ENCODE measurements at places on chromosomes 16 and 17.
A peak's percentile ranks its signal among the peaks of the same experiment; 100 is the strongest.

DNA sequence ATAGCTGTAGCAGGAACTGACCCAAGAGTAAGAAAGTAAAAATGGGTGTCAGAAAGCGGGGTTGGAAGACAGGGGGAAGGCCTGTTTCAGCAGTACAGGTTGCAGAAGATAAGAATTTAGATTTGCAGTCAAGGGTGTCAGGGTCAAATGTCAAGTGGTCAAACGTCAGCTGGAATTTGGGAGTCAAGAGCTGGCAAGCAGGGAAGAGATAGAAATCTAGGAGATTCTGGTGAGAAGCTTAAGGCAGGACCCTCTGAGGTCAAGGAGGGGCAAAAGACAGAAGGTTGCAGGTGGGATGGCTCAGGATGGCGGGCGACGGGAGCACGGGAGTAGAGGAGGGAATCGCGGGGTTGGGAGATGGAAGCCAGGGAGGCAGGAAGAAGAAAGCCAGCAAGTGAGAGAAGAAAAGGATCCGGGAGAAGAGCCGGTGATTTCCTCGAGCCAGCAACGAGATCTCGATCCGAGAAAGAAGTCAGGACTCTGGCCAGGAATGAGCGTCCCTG, 335 bp downstream of the SLC25A35 start:
- no peak for DNase-seq

DNA sequence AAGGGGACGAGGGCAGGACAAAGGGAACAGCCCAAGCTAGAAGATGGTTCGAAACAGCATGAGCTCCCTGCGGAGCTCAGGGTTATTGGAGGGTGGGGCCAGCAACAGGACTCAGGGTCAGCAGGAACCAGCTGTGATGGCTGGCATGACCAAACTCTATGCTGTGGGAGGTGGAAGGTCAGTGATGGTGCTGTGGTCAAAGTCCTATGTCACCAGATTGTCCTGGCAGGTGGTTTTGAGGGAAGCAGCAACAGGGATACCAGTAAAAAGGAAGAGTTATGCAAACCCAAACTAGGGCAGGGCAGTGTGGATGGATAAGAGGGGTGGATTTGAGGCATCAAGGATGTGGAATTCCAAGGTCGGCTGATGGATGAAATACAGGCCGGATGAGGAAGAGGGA, 32.4 kb downstream of the CACNG4 start:
- DNase-seq = no peak

DNA sequence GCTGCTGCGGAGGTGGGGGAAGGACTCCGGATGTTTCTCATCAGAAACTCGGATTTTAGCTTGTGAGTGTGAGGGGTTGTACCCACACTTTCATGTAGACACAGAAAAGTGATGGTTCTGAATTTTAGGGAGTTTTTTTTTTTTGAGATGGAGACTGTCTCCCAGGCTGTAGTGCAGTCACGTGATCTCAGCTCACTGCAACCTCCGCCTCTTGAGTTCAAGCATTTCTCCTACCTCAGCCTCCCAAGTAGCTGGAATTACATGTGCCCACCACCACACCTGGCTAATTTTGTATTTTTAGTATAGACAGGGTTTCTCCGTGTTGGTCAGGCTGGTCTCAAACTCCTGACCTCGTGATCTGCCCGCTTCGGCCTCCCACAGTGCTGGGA, 22.4 kb upstream of the GNG13 start:
- no peak for DNase-seq

DNA sequence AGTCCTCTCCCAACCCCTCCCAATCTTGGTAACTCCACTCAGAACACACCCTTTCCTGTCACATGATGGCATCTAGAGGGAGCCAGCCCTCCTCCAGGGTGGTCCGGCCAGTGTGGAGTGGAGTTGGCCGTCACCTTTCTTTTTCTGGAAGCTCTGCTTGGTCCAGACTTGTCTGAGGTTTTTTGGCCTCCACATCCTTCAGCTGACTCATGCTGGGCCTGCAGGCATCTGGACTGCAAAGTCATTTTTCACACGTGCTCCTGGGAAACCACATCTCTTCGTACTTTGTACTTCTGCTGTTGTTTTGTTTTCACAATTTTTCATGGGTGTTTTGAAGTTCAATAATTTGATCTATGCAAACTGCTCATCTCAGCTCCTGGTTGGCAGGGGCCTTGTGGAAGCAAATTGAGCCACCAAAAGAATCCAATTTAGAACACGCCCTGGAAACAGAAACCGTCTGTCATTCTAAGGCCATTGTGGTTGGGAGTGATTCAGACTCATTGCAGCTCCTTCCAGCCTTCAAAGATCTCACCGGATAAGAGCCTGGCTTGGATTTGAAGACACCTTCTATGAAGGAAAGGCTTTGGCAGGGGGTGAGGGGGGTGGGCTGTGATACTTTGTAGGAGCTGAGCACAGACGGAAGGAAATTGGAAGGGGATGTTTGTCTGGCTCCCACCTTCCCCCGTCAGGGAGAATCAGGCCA, 42.4 kb upstream of the NF1 start:
- peak; percentile 81 for DNase-seq

GRCh38 chr16:25256695-25257469, 763 bp downstream of the ZKSCAN2 start:
- DNase-seq = no peak

DNA sequence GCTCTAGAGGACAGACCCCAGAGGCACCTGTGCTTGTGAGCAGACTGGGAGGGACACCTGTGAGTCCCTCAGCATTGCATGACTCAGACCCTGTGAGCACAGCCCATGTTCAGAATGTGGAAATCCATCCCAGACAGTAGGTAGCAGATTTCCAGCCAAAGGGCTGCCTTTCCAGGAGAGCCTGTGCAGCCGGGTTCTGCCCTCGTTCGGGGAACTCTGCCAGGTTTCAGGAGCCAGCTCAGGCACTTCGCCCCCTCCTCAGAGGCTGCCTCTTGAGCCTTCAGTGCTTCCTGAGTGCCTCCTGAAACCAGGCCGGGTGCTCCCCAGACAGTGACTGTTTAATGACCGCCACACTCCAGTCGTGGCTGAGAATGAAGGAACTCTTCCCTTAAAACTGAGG, 23.3 kb upstream of the SDR42E2 start:
- DNase-seq = no peak

- DNase-seq = no peak
Measured at GRCh38 chr17:60902399-60902798, 224.7 kb downstream of the BCAS3 start.

- DNase-seq = no peak
Measured at GRCh38 chr17:5096731-5097100, 15.0 kb downstream of the ZNF232 start.

DNA sequence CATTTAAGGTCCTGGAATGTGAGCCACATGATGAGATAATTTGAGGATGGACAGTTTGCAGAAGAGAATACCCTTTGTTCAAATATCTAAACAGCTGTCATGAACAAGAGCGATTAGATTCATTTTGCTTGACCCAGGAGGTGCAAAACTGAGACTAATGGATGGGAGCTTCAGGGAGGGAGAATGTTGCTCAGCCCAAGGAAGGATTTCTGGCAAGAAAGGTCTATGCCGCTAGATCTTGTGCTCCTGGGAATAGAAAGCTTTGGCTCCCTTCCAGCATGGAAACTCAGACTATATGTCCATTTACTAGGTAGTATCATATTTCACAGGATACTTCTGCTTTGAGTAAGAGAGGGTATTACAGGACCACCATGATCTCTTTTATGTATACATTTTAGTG, 14.8 kb upstream of the CDH11 start:
- no peak for DNase-seq

DNA sequence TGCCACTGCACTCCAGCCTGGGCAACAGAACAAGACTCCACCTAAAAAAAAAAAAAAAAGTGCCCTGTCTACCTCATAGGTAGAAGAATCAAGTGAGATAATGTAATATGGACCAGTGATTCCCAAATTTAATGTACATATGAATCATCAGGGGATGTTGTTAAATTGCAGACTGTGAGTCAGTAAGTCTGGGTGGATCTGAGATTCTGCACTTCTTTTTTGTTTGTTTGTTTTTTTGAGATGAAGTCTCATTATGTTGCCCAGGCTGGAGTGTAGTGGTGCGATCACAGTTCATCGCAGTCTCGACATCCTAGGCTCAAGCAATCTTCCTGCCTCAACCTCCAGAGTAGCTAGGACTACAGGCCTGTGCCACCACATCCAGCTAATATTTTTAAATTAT, 31.6 kb downstream of the HOXB1 start:
- DNase-seq = peak; percentile 62

GRCh38 chr17:65772989-65773388, 211.5 kb upstream of the AXIN2 start:
- no peak for DNase-seq

- DNase-seq = no peak
Measured at GRCh38 chr17:49342575-49342936, 19.5 kb downstream of the ZNF652 start.

DNA sequence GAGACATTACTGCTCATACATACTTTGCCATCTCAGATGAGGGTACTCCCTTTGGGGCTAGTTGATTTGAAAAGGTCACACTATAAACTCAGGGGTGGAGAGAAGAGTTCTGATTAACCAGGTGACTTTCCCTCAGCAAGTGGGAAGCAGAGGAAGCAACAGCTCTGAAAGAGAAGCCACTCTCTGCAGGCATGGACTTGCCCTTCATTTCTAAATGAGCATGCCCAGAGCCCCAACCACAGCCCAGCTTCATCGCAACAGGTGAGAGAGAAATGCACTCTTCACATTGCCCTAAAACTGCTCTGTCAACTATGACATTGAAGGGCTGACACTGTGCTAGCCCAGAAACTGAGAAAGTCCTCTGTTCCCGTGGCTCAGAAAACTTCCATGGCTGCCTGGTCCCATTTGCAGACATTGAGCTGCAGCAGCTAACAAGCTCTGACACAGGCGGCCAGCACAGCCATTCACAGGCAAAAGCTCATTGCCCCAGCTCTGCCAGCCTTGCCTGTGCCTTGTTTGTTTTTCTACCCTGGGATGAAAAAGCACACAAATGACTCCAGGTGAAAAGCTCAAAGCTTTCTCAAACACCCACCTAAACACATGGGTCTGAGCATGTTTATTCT, 419.8 kb upstream of the DYNLRB2 start:
- DNase-seq = no peak

- no peak for DNase-seq
Measured at GRCh38 chr17:12865769-12866168, 76.5 kb downstream of the ARHGAP44 start.

- DNase-seq = no peak
Measured at GRCh38 chr16:16126896-16127295, 96.4 kb downstream of the ABCC6 start.

GRCh38 chr17:59327981-59328290, 3.5 kb upstream of the YPEL2 start:
- DNase-seq = no peak

DNA sequence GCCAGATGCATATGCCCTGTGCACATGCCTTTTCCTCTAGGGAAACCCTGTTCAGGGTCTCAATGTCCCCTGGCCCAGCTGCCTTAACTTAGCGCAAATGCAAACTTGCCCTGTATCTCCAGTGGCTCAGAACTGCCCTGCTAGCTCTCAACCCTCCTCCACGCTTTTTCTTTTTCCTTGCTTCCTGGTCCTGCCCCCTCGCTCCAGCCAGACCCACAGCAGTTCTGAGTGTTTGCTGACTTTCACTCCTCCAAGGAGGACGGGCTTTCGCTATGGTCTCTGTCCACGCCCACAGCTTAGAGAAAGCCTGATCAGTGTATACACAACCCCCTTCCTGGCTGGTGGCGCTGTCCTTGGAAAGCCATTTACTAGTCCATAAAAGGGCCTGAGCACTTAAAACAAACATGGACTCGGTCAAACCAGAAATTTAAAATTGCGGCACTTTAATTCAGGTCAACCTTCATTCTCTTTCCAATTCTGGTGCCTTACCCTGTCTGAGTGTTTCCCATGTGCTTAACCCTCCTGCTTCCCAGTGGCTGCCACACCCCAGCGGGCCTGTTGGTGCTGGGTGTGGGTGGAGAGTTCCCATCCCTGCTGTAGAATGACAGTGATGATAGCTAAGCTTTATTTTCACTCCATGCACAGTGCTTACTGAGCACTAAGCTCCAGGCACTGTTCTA, 15.6 kb upstream of the TMEM98 start:
- DNase-seq = no peak

DNA sequence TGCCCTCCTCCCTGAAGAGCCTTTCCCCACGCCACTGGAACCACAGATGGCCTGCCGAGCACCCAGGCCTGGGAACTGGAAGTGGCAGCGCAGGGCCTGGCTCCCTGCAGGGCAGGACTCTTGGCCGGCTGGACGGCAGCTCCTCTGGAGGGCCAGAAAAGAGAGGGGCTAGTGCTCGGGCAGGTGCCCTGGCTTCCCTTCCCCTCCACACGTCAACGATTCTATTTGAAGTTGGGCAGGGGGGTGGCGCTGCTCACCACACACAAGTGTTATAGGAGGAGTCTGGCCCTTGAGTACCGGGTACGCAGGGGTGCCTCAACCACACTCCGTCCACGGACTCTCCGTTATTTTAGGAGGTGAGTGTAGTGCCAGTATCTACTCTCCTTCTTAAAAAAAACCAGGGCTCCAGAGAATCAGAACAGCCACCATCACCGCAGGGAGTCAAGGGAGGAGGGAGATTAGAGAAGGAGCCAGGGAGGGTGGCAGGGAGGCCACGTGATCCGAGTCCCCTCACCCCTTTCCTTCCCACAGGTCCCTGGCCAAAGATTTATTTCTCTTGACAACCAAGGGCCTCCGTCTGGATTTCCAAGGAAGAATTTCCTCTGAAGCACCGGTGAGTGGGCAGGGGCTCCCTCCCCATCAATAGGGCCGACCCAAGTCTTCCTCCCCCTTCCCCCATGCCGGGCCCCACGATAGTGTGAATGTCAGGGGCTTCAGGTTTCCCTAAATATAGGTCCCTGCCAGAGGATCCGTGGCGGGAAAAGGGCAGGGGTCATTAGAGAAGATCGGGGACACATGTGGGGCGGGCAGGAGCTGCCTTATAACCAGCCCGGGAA, 1.4 kb upstream of the ALDOA start:
- DNase-seq = peak; percentile 87

GRCh38 chr16:31001507-31002249, 8.8 kb downstream of the STX1B start:
- DNase-seq = no peak

DNA sequence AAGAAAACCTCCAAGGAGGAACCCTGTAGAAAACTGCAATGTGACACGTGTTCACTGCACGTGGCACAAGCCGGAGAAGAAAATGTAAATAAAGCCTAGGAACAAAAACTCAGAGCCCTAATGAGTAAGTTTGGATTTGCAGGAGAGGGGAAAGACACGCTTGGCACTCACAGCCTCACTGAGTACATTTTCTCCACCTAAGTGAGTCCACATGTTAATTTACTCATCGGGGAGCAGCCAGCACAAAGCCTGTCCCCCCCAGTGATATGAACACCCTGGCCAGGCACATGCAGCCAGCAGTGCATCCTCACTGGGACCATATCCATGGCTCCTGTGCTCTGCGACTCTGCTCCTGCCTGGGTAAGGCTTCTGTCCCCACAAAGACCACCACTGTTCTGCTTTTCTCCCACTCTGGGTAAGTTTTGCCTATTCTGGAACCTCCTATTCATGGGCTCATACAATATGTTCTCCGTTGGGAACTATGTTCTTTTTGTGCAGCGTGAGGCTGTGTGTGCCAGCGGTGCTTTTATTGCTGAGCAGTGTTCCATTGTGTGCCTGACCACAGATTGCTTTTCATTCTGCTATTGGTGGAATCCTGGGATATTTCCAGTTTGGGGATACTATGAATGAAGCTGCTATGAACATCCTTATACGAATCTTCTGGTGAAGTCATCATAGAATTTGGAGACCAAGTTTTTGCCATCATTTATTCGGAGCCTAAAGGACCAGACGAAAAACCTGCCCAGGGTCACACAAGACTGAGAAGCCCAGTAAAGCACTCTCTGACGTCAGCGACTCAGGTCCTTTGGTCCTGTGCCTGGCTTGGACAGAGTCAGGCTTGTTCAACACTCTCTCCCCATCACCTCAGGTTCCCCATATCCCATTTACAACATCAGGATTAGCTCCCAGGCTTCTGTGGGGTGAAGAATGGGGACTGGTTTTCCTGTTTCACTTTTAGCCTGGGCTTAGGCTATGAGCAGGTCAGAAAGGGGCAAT, 53.3 kb downstream of the RNF112 start:
- no peak for DNase-seq
